ENCODE measurements at places on chromosomes 12 and 14.

DNA sequence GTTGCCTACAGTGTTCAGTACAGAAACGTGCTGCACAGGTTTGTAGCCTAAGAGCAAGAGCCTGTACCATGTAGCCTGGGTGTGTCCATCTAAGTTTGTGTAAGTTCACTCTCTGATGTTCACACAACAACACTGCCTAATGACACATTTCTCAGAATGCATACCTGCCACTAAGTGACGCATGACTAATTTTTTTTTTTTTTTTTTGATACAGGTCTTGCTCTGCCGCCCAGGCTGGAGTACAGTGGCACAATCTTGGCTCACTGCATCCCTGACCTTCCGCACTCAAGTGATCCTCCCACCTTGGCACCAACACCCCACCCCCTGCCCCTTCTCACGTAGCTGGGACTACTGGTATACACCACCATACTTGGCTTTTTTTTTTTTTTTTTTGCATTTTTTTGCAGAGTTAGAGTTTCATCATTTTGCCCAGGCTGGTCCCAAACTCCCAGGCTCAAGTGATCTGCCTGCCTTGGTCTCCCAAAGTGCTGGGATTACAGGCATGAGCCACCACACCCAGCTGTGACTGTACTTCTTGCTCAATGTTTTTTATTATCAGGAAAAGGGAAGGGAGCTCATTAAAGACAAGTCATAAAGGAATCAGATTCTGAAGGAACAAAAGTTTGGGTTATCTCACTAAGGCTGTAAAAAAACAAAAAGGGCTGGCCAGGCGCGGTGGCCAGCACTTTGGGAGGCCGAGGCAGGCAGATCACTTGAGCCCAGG is 10.0 kb upstream of the CDC42BPB start:
- no peak for DNase-seq

DNA sequence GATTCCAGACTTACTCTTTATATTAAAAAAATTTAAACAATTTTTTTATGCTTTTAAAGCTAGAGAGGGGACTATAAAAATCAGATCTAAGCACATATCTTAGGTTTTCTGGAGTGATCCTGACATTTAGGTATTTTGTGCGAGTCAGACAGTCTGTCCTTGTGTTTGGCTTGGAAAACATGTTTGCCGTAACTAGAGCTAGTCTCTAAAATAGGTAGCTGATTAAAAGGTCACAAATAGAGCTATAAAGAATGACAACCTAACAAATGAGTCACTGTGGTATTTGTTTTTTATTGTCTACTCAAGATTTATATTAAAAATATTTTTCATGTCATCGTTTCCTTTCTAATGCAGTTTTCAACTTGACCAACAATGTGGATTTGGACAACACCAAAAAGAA is 73.4 kb downstream of the MNAT1 start:
- no peak for DNase-seq

GRCh38 chr14:29906256-29906870 is 21.3 kb downstream of the PRKD1 start:
- no peak for DNase-seq

DNA sequence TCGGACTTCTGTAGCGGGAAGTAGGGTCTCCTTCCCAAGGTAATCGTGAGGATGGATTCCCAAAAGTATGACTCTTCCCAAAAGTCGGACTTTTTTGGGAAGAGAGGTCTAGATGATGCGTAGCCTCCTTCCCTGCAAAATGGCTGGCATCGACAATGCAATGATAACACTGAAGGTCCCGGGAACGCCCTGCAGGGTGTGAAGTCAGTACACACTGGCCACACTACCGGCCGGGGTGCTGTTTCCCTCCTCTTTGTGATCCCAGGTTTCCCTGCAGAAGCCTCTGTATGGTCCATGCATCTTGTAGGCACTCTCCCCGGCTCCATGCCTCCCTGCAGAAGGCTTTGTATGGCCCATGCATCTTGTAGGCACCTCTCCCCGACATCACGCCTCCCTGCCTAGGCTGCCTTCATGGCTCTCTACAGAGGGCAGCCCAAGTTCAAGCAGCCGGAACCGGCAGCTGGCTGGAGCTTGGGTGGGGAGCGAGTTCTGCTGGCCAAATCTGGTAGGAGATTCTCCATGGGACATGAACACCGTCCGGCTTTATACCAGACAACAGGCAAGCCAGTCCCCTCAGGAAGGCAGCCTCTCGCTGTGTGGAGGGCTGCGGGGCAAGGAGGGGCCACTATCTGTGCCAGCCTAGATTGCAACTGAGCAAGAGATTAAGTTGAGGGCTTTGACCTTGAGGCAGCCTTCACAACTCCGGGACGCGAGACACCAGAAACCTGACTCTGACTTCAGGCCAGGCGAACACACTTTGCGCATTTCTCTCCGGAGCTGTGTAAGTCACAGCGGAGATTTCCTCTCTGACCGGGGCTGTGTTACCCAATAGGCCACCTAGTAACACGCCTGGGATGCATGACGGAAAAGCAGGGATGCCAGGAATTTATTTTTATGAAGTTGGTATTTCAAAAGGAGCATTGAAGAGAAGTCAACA is 23.5 kb downstream of the FZD10 start:
- no peak for DNase-seq

GRCh38 chr14:104788161-104788818 is 7.3 kb downstream of the AKT1 start:
- no peak for DNase-seq

DNA sequence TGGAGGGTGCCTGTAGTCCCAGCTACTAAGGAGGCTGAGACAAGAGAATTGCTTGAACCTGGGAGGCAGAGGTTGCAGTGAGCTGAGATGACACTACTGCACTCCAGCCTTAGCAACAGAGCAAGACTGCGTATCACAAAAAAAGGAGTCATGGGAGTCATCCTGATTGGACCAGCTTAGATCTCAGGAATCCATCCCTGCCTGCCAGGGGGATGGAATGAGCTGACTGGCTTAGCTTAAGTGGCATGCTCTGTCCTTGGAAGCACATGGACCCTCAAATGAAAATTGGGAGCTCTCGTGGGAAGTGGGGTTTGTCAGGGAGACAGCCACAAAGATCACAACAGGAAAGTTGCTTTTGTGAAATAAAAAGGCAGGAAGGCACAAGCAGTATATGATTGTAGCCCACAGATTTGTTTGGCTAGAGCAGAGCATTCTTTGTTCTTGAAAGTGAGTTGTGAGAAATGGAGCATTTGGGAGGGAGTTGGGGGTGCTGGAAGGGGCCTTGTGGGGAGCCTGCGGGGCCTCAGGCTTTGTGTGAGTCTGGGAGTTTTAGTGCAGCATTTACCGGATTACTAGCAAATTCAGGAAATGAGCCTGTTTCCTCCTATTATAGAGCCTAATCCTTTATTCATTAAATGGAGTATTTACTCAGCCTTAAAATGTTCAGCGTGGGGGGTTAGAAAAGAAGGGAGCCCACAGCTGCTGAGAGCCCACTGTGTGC is 30.7 kb downstream of the DGLUCY start:
- no peak for DNase-seq

GRCh38 chr12:87233671-87234070 is 795.5 kb downstream of the C12orf50 start:
- no peak for DNase-seq

DNA sequence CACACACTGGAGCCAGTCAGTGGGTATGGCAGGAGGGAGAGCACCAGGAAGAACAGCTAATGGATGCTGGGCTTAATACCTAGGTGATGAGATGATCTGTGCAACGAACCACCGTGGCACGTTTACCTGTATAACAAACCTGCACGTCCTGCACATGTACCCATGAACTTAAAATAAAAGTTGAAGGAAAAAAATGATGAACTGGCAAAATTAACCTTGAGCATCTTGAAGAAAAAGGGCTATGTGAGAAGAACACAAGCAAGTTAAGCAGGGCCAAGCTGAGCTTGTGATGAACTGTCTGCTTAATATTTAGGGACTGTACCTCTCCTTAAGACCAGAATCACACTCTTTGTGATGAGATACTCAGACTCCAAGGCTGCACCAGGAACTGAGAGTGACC is 70.0 kb downstream of the TTC6 start:
- no peak for DNase-seq

- no peak for DNase-seq
Measured at GRCh38 chr12:14959126-14959440, 2.3 kb downstream of the ARHGDIB start.

- DNase-seq: no peak
Measured at GRCh38 chr12:27899151-27899661, 73.3 kb downstream of the PTHLH start.

DNA sequence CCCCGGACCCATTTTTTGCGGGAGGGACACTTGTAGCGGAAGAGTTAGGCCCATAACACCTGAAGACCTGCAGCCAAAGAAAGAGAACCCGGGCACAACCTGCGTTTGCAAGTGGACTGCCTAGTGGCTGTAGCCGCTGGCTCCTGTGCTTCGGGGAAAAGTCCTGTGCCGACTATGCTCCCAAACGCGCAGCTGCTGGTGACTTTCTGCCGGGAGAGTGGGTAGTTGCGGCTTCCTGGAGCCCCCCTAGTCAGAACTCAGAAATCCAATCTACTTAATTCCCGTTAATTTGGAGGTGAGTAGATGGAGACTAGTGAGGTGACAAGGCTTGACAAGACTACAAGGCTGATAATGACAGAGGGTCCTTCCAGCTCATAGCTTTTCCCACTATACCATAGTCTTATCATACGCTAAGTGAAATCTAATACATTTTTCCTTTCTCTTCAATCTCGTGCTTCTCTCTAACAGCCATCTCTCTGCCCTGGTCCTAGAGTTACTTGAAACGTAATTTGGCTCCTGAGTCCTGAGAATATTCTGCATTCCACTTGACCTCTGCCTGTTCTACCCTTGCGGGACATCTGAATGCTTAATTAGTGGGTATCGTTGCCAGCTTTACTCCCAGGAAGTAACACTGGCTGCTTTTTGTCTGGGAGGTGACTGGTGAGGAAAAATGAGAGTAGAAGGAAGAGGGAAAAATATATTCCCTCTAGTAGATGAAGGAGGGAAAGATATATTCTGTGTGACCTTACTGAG is 556 bp downstream of the MTHFD1 start:
- DNase-seq: no peak

- no peak for DNase-seq
Measured at GRCh38 chr12:109744986-109745942, 31.6 kb downstream of the FAM222A start.

DNA sequence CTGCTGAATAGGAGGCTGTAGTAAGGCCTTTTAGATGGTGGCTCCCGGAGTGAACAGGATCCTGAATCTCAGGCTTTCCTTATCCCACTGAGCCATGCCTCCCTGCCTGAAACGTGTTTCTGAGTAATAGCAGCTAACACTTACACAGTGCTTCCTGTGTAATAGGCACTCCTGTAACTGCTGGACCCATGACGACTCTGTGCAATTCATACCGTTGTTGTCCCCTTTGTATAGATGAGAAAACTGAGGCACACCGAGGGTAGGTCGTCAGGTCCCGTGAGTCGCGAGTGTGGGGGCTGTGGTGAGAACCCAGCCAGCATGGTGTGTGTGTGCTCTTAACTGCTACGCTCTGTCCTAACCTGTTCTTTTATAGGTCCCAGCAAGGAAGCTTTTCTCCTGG is 193.6 kb downstream of the CACNA1C start:
- DNase-seq: no peak

GRCh38 chr12:9647825-9648700 is 21.4 kb upstream of the CLEC2D start:
- peak; percentile 25 for DNase-seq

DNA sequence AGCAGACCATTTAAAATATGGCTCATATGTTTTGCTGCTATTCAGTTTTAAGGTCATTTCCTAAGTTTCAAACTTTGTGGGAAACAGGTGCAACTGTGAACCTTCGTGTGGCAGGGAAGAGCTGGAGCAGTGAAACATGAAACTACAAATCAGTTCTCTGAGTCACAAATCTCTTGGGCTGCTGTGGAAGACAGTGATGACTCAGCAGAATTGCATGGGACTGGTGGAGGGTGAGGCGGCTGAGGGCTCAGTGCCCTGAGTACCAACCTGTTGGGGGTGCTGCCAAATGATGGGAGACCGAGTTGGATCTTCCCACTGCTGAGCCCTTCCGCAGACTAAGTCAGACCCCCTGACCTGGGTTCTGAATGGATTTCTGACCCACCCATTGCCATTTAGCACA is 8.4 kb upstream of the CALM1 start:
- no peak for DNase-seq

GRCh38 chr12:2265461-2266167 is 212.8 kb downstream of the CACNA1C start:
- DNase-seq: no peak

- no peak for DNase-seq
Measured at GRCh38 chr12:69843608-69844007, 18.6 kb downstream of the MYRFL start.

GRCh38 chr12:60119327-60119726 is 523.5 kb downstream of the SLC16A7 start:
- no peak for DNase-seq

GRCh38 chr12:53046655-53047220 is 3.1 kb upstream of the TNS2 start:
- DNase-seq: no peak

GRCh38 chr12:57280211-57281062 is 29.4 kb upstream of the STAC3 start:
- DNase-seq: no peak

DNA sequence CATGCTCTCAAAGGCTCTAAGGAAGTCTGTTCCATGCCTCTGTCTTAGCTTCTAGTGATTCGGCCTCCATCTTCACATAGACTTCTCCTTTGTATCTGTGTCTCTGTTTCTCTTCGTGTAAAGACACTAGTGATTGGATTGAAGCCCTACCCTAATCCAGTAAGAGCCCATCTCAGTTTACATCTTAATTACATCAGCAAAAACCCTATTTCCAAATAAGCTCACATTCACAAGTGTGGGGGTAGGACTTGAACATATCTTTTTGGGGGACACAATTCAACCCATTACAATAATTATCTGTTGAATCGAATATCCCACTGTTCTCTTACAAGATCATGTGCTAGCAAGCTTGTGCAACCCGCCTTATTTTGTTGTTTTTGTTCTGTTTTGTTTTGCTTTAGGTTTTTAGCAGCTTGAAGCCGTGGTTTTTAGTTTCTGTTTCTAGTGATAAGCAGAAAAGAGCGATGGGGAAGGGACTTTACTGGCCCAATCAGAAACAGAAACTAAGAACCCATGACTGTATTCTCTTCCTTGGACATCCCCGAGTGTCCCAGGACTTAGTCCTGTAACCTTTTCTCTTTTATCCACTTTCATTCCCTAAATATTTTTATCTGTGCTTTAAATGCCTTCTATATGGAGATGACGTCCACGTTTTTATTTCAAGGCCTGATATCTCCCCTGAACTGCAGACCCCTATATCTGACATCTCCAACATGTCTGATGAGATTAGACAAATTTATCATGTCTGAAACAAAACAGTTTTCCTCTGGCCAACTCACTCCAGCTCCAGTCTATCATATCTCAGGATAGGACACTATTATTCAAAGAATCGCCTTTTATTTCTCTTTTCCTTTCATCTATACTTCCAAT is 353.0 kb downstream of the CCDC91 start:
- no peak for DNase-seq

GRCh38 chr12:101792046-101792931 is 38.5 kb downstream of the GNPTAB start:
- DNase-seq: no peak

- DNase-seq: no peak
Measured at GRCh38 chr12:2629051-2629450, 165.7 kb upstream of the FKBP4 start.
